ENCODE measurements at places on chromosomes 11 and 22.

DNA sequence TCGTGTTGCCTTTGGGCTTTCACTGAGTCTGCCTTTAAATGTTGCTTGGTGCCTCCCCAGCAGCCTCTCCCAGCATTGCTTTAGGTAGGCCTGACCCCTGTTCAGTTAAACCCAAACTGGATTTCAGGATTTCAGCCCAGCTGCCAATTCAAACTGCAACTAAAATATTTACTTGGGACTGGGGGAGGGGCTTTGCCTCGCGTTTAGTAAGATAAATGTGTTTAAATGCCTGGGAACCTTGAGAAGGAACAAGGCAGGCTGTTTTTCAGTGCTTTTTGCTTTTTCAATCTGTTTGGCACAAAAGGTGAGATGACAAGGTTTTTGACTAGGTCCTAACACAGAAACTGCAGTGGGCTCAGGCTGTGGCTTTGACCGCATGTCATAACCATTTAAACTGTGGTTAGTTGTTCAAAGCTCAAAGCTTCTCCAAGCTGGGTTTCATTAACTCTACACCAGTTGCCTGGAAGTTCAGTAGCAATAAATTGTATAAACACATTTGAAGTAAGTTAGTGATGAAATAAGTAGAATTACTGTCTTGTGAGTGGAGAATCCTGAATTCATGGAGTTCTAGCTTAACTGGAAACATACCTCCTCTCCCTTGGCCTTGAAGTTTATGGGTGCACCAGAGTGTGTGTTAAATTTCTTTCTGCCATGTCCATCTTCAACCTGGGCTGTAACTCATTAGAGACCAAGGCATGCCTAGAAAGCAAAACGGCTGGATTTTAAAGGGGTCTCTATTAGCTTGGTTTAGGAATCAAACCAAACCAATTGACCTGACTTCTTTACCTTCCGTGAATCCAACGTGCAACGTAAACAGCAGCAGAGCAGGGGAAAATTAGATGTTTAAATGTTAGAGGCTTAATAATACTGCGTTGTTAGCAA lies 3.6 kb downstream of the PKNOX2 start:
- no peak for DNase-seq

DNA sequence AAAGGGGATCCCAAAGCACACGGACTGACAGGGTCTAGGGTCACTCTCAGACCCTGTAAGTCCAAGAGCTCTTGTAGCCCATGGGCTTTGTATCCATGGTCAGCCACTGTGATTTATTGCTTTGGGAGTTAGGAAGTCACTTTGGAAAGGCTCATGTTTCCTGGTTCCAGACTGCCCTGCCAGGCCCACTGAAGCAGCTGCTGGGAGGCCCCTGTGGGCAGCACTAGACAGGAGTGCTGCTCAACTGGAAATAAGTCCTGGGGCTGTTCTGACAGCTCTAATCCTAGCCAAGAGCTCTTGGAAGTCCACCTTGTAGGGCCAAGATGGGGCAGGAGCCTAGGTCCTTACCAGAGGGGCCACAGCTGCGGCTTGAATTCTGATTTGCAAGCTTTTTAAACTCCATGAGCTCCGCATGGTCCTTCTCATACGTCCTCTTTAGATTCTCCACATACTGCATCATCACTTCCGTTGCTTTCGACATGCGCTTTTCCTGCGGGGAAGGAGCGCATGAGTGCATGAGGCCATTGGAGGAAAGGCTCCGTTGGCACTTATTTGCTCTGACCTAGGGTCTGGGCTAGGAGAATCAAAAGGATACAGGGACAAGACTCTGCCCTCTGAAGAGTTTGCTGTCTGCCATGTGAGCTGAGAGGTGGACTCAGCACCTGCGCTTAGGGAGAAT lies 32.2 kb upstream of the LYVE1 start:
- DNase-seq = no peak

DNA sequence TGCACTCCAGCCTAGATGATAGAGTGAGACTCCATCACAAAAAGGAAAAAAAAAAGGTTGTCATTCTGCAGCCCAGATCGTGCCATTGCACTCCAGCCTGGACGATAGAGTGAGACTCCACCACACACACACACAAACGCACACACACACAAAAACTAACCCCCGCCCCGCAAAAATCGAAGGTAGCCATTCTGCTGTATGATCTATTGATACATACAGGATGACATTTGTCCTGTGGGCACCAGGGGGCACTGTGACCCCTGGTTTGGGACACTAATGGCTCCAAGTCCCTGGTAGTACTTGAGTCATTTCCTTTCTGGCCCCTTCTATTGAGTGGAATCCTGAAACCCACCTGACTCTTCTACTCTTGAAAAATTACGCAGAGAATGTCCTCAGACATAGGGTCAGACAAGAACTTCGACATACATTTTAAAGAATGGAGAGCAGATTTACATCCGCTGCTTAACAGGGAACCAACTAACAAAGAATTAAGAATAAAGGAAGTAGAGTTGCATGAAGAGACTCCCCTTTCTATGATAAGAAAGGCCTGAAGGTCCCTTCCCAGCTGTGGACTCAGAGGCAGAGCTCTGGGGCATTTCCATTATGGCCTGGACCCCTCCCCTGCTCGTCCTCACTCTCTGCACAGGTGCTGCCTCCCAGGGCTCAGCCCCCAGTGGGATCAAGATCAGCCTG lies 35.0 kb upstream of the PRAME start:
- no peak for DNase-seq

GRCh38 chr22:19336133-19337075 lies 44.9 kb upstream of the CLTCL1 start:
- DNase-seq = no peak

GRCh38 chr11:3198815-3199214 lies 19.8 kb downstream of the MRGPRG start:
- DNase-seq = no peak

DNA sequence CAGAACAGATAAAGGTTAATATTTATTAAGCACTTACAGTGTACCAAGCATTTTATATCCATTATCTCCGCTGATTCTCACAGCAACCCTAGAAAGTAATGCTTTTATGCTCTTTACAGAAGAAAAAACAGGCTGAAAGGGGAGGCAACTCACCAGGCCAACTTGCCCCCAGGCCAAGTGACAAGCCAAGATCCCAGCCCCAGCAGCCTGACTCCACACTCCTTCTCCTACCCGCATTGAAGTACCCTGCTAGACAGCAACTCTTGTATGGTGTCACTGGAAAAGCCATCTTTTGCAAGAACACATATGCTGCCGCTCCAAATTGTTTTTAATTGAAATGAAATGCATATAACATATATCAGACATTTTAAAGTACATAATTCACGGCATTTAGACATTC lies 25.6 kb downstream of the SMCO4 start:
- no peak for DNase-seq

DNA sequence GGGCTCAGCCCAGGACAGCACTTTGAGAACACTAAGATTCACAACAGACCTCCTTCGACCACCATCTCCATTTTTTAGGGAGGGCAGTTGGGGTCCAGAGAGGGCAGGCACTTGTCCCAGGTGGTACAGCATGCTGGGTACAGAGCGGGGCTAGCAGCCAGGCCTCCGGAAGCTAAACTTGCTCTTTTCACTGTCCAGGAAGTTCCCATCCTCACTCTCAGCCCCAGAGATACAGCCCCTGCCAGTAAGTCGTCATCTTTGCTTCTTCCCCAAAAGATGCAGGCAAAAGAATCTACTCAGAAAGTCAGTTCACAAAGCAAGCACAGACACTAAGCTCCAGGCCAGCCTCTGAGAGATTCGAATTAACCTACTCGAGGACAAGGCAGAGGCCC lies 6.7 kb upstream of the RAB3IL1 start:
- DNase-seq = no peak

DNA sequence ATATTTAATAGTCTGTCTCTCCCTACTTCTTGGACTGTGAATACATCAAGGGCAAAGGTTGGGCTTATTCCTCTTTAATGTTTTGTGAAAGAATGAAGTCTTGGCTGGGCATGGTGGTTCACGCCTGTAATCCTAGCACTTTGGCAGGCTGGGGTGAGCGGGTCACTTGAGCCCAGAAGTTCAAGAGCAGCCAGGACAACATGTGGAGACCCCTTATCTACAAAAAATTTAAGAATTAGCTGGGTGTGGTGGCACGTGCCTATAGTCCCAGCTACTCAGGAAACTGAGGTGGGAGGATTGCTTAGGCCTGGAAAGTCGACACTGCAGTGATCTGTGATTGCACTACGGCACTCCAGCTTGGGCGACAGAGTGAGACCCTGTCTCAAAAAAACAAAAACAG lies 20.2 kb downstream of the RNF121 start:
- no peak for DNase-seq

- DNase-seq = no peak
These were observed 44.5 kb downstream of the SC5D start for GRCh38 chr11:121337078-121337477.

- DNase-seq = no peak
These were observed 10.7 kb downstream of the SERPINH1 start for GRCh38 chr11:75572744-75573143.

DNA sequence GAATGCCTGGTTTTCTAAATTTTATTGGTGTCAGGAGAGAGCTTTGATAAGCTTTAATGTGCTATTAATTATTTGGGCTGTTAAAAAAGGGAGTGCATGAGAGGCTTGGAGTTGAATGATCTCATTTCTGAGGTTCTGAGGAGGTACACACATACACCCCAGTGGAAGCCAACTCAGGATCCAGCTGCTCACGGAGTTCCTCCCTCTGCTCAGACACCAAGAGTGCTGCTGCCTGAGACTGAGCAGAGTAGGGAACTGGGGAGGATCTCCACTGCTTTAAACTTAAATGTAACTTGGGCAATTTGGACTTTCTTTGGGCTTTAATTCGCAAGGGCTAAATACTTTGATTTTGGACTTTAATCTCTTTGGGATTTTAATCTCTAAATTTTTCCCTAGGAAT lies 414.4 kb upstream of the CADM1 start:
- DNase-seq = no peak

GRCh38 chr11:10461276-10461790 lies 6.3 kb downstream of the AMPD3 start:
- DNase-seq = no peak

DNA sequence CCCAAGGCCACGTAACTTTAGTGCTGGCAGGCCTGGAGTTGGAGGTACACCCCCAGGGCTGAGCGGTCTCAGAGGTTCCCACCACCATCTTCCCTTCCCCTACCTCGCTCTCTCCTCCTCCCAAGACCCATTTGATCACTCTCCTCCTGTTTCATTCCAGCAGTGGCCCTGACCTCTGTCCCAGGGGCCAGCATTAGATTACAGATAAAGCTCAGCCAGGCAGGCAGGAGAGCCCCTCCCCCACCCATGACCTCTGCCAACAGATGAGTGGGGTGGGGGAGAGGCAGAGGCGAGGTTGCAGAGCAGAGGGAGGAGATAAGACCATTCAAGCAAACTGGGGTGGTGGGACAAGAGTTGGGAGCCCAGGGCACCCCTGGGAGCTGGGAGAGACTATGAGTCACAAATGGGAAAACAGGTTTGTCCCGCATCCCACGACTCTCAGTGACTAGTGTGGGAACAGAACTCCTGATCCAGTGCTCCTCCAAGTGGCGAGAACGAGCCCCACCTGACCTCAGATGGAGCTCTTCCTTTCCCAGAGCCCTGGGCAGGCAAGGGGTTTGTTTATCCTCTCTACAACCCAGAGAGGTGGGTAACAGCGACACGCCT lies 367.9 kb downstream of the MN1 start:
- DNase-seq = no peak

GRCh38 chr11:64430645-64431044 lies 71.7 kb downstream of the RPS6KA4 start:
- no peak for DNase-seq

DNA sequence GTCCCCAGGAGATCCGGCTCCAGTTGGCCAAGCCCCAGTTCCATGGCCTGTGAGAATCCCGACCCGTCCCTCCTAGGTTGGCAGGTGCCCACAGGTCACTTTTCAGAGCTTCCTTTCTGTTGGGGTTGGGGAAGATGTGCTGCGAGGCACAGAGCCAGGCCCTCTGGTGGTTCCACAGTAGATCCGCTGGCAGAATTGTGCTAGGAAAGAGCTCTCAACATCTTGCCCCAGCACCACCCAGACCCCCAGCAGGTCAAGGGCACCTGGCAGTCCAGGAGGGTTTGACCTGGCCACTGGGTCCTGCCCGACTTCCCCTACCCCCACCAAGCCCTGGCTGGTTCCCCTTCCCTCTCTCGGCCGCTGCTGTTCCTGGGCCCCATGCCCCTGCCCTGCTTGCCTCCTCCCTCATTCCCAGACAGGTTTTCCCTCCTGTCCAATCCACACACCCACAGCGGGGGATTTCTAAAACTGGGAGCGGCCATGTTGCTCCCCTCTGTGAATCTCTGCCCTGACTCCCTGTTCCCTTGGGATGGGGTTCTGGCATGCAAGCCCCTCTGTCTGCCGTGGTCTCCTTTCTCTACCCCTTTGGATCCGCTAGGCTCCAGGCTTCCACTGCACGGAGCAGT lies 26.2 kb upstream of the GCAT start:
- no peak for DNase-seq

DNA sequence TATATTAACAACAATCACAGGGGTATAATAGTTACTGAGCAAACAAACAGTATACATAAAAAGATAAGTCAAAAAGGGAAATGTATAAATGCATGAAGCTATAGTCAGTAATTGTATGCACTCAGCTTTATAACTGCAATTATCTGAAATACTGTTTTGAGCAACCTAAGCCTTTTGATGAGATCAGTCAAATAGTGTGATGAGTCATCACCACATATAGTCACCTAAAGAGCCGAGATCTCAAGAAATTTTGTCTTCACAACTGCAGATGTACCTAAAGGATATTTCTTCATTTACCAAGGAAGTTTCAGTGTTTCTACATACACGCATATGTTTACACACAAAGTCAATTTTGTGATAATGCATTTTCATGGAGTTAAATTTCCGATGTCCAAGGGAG lies 5.4 kb upstream of the OR51A2 start:
- DNase-seq = no peak

DNA sequence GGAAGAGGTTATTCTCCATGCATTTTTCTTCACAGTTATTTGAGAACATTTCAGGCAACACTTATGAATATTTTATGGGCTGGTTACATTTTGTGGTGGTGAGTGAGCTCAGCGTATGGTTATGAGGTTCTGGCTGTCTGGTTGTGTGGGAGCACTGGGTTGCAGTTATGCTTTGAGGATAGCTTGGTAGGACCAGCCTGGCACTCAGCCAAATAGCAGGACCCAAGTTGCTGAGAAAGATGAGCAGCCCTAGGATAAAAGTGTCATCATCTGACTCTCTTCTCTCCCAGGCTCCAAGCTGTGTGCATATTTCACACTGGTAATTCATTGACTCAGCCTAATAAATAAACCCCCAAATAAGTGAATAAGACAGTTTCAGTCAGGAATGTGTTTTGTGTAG lies 8.1 kb upstream of the SRSF8 start:
- DNase-seq = no peak

GRCh38 chr11:10697323-10697620 lies 3.7 kb upstream of the IRAG1 start:
- DNase-seq = no peak

Data from activated CD8-positive, alpha-beta memory T cell treated with anti-CD3 and anti-CD28 coated beads for 4 hours (primary cell).